Amygdala (tissue), 56 donors: ENCODE measurements at places on chromosomes 11 and 22.

DNA sequence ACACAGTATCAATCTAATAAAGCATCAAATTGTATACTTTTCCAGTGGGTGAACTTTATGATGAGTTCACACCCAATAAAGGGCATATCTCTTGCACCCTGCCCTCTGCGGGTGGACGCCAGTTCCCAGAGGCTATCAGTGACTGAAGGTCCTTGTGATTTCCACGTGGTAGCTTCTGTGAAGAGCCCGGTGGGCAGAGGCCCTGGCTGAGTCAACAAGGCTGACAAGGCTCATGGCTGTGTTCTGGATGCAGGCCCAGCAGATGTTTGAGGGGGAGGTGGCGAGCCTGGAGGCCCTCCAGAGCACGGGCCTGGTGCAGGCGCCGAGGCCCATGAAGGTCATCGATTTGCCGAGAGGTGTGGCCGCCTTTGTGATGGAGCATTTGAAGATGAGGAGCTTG, 71.4 kb downstream of the PIWIL3 start:
- DNase-seq, result no peak

DNA sequence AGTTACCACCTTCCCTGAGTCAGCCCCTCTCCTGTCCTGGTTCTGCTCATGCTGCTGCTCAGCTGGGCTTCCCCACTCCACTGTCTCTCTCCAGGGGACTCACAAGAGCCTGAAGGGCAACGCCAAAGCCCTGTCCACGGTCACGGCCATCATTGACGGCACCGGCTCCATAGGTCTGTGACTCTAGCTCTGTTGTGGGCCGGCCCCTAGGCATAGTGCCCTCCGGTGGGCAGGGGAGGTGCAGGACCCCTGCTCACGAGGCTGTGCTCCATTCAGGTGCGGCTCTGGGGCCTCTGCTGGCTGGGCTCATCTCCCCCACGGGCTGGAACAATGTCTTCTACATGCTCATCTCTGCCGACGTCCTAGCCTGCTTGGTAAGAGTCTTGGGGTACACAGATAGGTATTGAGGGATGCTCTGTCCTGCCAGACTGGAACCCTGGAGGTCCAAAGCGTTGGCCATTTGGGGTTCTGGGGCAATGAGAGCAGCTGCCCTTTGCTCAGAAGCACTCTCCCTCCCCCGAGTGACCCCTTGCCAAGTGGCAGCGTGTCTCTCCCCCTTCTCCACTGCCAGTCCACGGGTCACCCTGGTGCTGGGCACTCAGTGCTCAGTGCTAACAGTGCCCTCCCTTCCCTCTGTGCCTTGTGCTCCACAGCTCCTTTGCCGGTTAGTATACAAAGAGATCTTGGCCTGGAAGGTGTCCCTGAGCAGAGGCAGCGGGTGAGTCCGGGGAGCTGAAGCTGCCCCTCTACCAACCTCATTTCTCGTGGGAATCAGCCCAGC, 22.4 kb downstream of the SLC37A2 start:
- no peak for DNase-seq

GRCh38 chr11:29809121-29809520, 207.7 kb downstream of the KCNA4 start:
- DNase-seq, result no peak

DNA sequence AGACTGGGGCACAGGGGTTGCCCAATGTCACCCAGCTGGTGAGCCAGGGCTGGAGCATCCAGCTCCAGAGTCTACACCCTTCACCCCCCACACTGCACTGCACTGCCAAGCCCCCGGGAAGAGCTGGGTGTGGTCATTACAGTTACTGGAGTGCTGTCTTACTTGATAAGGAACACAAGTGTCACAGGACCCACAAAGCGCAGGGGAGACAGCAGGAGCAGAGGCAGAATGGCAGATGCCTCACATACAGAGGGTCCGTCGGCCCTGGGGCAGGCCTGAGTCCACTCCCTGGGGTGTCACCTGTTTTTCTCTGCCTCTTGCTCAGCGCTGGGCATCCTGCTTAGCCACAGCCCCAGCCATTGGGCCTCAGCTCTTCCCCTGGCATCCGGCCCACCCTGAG, 7.7 kb downstream of the IL2RB start:
- no peak for DNase-seq

DNA sequence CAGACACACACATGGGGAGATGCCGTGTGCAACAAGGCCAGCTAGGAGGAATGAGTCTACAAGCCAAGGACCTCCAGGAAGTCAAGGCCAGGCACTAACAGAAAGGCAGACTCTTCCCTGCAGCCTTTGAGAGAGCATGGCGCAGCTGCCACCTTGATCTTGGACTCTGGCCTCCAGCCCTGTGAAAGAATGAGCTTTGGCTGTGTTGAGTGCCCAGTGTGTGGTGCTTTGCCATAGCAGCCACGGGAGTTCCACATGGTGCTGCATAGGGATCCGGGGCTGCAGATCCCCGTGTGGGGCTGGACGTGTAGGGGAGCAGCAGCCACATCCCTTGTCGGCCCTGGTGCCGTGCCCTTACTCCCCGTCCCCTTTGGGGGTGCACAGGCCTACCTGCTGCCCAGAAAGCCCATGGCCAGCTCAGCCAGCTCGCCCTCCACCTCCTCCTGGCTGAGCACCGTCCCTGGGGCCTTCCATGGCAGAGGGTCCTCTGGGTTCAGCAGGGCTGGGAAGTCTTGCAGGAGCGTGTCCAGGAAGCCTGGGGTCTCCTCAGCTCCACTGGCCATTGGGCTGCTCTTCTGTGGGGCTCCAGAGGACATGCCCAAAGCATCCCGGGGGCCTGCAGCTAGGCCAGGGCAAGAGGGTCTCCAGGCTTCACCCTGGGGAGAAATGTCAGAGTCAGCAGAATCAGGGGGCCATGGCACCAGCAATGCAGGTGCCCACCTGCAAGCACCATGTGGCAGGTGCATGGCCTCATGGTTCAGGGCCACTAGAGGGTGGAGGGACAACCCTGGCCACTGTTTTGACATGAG, 7.0 kb downstream of the PPM1F start:
- DNase-seq, result no peak

GRCh38 chr11:74133436-74133835, 37.4 kb downstream of the C2CD3 start:
- DNase-seq, result no peak

GRCh38 chr22:39859903-39860588, 33.5 kb downstream of the ENTHD1 start:
- no peak for DNase-seq

DNA sequence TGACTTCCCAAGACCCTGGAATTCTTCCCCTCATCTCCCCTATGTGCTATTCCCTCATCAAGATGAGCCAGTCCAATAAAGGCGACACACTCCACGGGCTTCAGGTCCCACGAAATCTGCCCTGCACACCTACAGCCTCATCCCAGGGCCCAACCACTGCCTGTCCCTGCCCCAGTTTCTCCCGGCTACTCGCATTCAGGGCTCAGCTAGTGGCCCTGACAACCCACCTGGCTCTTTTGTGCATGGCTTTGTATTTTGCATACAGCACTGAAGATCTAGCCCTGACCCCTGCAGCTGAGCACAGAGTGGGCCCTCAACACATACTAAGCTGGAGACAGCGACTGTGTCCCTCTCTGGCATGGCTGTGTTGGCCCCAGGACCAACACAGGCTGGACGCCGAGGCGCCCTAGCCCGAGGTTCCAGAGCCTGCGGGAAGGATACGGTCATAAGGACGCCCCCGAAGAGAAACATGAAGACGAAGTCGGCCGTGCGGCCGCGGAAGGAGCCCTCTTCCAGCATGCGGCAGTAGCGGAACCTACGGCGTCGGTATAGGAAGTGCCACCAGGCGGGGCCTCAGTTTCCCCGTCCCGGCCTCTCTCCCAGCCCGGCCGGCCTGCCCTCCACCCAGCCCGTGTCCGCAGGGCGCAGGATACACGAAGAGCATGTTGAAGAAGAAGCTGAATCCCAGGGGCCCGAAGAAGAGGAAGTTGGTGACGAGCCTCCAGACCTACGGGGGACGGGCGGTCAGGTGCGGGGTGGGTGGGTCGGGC, 710 bp downstream of the DERL3 start:
- DNase-seq, result no peak

GRCh38 chr11:92050305-92050704, 174.3 kb upstream of the FAT3 start:
- no peak for DNase-seq

DNA sequence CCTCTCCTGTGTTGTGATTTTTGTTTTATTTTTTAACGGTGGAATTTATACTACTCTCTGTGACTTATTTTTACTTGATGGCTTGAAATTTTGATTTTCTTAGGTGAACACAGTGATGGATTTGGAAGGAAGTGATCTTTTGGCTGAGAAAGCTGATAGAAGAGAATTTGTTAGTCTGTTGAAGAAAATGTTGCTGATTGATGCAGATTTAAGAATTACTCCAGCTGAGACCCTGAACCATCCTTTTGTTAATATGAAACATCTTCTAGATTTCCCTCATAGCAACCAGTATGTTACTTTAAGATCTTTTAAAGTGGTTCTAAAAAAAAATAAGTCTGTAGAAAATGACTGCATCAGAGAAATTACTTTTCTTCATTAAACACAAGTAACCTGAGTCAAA, 82.1 kb downstream of the HIPK3 start:
- DNase-seq, result no peak

DNA sequence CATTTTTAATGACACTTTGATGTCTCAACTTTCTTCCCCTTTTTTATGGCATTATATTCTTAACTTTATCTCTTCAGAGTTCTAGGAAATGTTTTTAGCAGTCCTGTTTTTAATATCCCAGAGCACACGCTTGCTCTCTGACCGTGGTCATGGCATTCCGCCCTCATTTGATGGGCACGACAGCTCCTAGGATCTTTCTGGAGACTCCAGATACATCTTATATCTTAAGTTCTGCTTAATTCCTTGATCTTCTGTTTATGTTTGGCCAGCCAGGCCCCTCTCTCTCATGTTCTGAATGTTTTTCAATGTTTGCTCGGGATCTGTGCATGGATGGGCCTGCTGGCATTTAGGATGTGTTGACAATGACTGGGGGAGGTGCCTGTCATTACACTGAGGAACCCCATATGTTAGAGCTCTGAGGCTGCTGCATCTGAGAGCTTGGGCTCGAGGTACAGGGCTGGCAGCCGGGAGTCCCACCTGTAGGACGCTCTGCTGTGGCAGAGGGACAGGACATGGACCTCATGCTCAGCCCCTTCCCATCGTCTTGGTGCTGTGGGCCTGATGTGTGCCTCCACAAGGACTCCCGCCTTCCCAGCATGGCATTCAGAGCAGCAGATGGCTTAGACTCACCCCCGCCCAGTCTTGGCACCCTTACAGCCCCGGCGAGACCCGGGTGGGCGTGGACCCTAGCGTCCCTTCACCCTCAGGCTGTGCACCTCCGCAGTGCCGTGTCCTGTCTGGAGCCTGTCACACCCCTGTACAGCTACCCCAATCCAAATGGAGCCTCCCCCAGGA, 75.0 kb downstream of the CDKN1C start:
- no peak for DNase-seq

- no peak for DNase-seq
Measured at GRCh38 chr11:102940714-102941588, 14.6 kb downstream of the MMP13 start.

DNA sequence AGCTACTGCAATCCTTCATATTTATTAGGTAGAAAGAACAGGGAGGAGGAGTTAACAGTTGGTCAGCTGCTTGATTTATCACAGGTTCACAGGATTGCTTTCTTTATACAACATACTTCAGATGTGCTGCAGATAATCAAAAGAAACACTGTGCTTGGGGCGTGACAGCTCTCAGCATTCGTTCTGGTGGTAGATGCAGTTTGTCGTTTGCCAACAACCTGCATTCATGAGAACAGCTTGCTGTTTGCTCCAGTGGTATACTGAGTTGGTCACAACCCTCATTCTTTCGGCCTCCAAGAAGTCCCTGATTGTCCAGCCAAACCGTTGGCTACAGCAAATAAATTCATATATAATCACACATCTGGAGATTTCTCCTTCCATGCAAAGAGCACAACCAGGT, 120.5 kb downstream of the ZNF280B start:
- no peak for DNase-seq

DNA sequence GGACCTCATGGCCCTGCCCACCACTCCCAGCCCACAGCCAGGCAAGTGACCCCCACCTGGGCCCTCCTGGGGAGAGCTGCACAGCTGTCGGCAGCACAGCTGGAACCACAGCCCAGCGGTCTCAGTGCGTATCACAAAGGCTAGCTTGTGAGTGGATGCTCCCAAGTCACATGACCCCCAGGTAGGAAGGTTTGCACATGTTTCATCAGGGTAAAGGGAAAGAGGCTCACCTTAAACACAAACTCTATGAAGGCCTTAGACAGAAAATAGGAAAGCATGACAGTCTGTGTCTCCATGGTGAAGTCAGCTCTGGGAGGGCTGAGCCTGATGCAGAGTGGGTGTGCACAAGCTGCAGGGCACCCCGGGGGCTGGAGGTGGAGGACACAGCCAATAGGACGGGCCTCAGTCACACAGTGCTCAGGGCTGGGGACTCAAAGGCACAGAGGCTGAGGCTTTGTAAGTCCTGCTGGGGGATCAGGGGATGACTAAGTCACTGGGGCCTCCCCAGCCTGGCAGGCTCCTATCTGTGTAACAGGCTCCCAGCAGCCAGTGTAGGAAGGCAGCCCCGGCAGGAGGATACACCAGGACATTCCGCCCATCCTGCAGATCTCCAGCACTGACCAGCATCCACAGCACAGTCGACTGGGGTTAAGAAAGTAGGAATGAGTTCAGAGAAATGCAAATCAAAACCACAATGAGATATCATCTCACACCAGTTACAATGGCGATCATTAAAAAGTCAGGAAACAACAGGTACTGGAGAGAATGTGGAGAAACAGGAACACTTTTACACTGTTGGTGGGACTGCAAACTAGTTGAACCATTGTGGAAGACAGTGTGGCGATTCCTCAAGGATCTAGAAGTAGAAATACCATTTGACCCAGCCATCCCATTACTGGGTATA, 22.0 kb downstream of the CELSR1 start:
- DNase-seq, result no peak

- no peak for DNase-seq
Measured at GRCh38 chr22:45211848-45212247, 28.8 kb downstream of the KIAA0930 start.

GRCh38 chr22:35685731-35686130, 31.9 kb upstream of the APOL5 start:
- no peak for DNase-seq

DNA sequence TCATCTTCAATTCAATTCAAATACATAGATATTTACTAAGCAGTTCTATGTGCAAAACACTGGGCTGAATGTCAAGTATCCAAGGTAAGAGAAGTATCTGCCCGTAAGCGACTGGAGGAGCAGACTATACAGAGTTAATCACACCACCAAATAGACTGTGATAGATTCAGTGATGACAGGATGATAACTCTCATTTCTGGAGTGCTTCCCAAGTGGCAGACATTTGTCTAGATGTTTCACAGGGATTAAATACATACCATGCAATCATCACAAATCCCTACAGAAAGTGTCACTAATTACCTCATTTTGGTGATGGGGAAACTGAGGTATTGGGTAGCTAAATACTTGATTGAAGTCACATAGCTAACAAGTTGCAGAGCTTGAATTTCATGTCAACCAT, 508.7 kb upstream of the TENM4 start:
- DNase-seq, result no peak

- no peak for DNase-seq
Measured at GRCh38 chr11:73252577-73253191, 19.5 kb upstream of the P2RY6 start.

GRCh38 chr22:21816787-21817496, 50.5 kb downstream of the MAPK1 start:
- no peak for DNase-seq
